Epithelial cell of prostate (primary cell): ENCODE measurements at places on chromosomes 4 and X.

DNA sequence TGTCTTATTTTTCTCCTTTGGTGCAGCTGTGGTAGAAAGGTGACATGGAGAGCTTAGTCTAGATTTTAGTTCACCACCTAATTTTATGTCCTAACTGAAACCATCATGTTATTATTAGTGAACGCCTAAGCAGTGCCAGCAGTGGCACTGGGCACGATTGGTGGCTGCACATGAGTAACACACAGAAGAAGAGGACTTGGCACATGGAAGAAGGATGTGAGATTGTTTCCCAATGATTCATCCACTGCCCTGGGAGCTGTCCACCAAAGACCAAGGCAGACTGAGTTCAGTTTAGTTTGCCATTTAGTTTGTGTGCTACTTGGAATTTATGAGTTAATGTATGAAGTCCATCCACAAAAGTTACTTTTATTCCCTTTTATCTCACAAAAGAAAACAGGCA, 68.1 kb upstream of the NAP1L5 start:
- DNase-seq: peak; percentile 18

- DNase-seq: no peak
Observed at GRCh38 chr4:187744911-187745310, 250.7 kb upstream of the ZFP42 start.

GRCh38 chrX:16386126-16386525, 218.8 kb downstream of the MAGEB17 start:
- DNase-seq: no peak

DNA sequence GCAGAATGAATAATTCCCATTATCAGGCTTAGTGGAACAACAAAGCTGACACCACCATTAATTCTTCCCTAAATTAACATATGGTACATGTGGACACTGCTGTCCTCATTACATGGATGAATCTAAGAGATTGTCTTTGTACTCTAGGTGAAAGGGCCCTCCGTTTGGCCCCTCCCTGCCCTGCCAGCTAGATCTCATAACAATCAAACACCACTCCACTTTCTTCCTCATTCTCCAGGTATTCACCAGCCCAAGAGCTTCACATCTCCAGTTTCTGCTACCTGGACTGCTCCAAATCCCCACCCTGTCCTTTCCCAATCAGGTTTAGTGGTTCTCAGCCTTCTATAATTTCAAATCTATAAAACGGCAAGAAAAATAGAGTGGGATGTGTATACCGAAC, 3.8 kb downstream of the HSD17B11 start:
- no peak for DNase-seq

DNA sequence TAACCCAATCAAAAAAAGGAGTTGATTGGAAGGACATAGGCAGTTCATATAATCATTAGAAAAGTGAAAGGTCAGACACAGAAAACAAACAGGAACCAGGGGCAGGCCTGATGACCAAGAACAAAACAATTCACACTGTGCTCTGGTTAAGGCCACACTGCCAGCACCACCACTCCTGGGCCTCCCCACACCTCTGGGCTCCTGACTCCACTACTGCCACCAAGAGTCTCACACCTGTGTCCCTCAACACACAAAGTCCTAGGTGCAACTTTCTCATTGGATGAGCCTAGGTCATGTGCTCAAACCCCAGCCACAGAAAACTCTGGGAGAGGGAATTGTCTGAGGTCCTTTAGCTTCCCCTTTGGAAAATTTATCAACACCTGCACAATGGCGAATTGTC, 11.1 kb upstream of the FAM9C start:
- DNase-seq: no peak

- no peak for DNase-seq
Observed at GRCh38 chr4:142925161-142925560, 79.1 kb upstream of the INPP4B start.

GRCh38 chr4:107599841-107600240, 120.2 kb downstream of the PAPSS1 start:
- no peak for DNase-seq

- DNase-seq: no peak
Observed at GRCh38 chrX:153773218-153773611, 7.6 kb upstream of the SRPK3 start.

GRCh38 chrX:848386-848785, 217.8 kb downstream of the SHOX start:
- DNase-seq: no peak

DNA sequence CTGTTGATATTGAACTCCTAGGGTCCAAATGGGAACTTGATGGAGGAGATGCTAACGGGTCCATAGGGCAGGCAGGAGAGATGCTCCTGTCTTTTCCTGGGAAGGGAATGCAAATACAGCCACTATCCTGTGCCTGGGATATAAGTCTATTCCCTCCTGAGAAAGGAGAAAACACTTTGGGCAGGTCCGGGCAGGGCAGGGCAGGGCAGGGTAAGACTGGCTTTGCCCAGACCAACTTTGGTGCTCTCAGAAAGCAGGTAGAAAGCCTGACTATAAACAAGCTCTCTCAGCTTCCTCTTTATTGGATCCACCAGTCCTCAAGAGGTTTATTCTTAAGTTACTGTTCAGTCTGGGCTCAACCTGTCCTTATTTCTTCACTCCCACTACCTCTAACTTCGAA, 232.3 kb downstream of the PTTG2 start:
- no peak for DNase-seq

DNA sequence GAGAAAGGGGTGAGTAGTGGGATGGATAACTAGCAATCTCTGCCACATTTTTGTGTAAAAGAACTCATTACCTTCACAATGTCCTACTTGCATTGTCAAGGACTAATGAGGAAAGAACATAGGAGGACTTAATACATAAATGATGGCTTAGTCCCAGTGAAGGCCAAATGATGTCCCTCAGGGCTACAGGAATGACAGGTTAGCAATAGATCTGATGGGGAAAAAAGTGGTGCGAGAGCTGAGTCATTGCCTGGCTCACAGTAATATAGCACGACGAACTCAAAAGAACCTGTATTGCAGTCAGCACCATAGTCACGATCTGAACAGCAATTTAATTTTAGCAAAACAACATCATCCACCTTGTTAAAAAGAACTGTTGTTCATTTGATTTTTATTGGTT, 70.9 kb upstream of the ARHGAP36 start:
- no peak for DNase-seq

- DNase-seq: no peak
Observed at GRCh38 chr4:170672381-170672965, 582.7 kb upstream of the AADAT start.

DNA sequence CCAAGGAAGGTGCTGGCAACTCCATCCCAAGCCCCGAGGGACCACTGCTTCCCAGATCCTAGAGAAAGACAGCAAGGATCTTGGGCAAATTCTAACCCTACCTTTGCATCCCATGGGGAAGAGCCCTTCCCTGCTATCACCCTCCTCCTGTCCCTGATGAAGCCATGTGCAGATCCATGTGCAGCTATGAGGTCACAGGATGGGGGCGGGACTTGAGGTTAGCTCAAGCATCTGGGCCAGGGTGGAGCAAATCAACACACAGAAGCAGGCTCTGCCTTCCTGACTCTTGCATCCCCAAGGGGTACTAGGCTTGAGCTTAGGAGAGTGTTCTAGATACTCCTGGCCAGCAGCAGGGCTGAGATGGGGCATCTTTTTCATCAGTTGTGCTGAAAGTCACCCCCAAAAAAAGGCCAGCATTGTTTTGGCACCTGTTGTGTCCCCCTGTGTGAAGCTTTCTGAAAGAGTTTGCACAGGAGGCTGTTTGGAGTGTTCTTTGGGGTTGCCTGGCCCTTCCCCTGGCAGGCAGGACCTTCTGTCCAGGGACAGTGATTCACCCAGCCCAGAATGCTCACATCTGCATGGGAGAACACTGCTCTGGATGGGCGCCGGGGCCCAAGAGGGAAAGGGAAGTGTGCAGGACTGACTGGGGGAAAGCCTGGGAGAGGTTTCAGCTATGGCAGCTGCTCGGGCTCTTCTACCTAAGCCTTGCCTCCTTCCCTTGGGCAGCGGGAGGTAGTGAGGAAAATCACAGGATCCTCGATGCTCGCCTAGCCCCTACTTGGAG, 50.8 kb downstream of the PRPS1 start:
- no peak for DNase-seq

GRCh38 chr4:152220201-152220666, 315.7 kb downstream of the FBXW7 start:
- DNase-seq: peak; percentile 89

DNA sequence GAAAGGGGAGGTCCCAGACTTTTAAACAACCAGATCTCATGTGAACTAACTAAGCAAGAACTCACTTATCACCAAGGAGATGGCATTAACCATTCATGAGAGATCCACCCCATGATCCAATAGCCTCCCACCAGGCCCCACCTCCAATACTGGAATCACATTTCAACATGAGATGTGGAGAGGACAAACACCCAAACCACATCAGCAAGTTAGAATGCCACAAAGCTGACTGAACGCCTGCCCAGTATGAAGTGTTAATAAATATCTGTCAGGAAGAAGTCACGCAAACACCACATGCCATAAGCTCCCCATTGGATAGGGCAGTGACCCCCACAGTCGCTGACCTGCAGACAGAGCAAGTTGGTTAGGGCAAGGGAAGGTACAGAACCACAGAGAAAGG, 14.3 kb downstream of the SLC10A6 start:
- no peak for DNase-seq
